ENCODE measurements at places on chromosomes 3 and 15. TPM values are rescaled to one million over a fixed set of nuclear protein-coding genes. Genes with fewer than 3 reads are reported as not detected.

Gene COL6A6
- total RNA-seq = 0.02 TPM

Gene STAG1
- 48.5 TPM for total RNA-seq

Gene FBXO40
- total RNA-seq = 0.39 TPM

Gene GOLGA8T
- total RNA-seq = 0.26 TPM

Gene CCR1
- 0.47 TPM for total RNA-seq

Gene NR2F2
- not detected for total RNA-seq

Gene ZNF501
- total RNA-seq = 1.3 TPM

Gene GOLGA8O
- total RNA-seq = 0.47 TPM

Gene SH2D7
- not detected for total RNA-seq

Gene SATB1
- 208 TPM for total RNA-seq

Gene TEX9
- total RNA-seq = 0.42 TPM

Gene CNTN3
- total RNA-seq = not detected

Gene PPIP5K1
- total RNA-seq = 35.5 TPM

Gene HTR3E
- not detected for total RNA-seq

Gene CD80
- 13.9 TPM for total RNA-seq

Gene FBXW12
- total RNA-seq = not detected

Gene GP5
- total RNA-seq = 4.0 TPM

Gene DUOX1
- 0.42 TPM for total RNA-seq

Gene CYP8B1
- not detected for total RNA-seq

Gene SLC22A14
- total RNA-seq = not detected

Gene IREB2
- total RNA-seq = 51.9 TPM

Measured in T-helper 17 cell (primary cell).